Anterior cingulate cortex (tissue), 58 donors: ENCODE measurements at places on chromosomes 2 and 18.

- DNase-seq: no peak
Observed at GRCh38 chr2:46277431-46278190, 19.6 kb upstream of the EPAS1 start.

DNA sequence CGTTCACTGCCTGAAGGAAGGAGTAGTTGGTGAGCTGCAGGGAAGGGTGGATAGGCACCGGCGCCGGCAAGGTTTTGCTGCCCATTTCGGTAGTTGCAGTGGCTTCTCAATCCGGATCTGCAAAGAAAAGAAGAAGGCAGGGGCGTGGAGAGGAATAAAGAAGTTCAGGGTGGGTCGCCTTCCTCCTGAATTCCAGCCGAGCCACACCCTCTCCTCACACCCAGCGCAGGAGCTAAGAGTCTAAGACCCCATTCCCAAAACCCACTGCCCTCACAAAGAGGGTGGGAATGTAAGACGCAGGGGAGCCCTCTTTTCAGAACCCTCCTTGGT, 4.7 kb downstream of the OSR1 start:
- DNase-seq: no peak

- DNase-seq: no peak
Observed at GRCh38 chr2:102140377-102140776, 2.2 kb upstream of the IL1R1 start.

GRCh38 chr18:63908858-63909257, 1.1 kb downstream of the SERPINB10 start:
- DNase-seq: no peak

DNA sequence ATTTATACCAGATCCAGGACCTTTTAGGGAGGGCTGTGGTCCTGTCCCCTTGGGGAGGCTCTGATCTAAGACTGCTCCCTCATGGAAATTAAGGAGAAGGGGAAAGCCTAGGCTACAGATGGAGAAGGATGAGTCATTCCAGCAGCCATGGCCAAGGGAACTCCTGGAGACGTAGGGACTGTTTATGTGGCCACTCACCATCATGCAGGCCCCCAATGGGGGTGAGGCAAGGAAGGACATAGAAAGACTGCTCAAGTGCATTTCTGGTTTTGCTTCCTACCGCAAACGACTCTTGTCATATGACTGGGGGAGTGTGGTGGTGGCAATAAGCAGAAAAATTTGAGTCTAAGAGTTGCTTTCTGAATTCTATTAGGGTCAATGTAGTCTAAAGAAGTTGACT, 54.0 kb upstream of the CYP1B1 start:
- DNase-seq: no peak

- no peak for DNase-seq
Observed at GRCh38 chr2:172281648-172282570, 145.5 kb upstream of the ITGA6 start.

- DNase-seq: no peak
Observed at GRCh38 chr18:70931942-70932814, 643.3 kb downstream of the SOCS6 start.

- no peak for DNase-seq
Observed at GRCh38 chr18:70671889-70672565, 383.2 kb downstream of the SOCS6 start.

GRCh38 chr2:241048949-241049343, 50.5 kb downstream of the SNED1 start:
- DNase-seq: no peak

DNA sequence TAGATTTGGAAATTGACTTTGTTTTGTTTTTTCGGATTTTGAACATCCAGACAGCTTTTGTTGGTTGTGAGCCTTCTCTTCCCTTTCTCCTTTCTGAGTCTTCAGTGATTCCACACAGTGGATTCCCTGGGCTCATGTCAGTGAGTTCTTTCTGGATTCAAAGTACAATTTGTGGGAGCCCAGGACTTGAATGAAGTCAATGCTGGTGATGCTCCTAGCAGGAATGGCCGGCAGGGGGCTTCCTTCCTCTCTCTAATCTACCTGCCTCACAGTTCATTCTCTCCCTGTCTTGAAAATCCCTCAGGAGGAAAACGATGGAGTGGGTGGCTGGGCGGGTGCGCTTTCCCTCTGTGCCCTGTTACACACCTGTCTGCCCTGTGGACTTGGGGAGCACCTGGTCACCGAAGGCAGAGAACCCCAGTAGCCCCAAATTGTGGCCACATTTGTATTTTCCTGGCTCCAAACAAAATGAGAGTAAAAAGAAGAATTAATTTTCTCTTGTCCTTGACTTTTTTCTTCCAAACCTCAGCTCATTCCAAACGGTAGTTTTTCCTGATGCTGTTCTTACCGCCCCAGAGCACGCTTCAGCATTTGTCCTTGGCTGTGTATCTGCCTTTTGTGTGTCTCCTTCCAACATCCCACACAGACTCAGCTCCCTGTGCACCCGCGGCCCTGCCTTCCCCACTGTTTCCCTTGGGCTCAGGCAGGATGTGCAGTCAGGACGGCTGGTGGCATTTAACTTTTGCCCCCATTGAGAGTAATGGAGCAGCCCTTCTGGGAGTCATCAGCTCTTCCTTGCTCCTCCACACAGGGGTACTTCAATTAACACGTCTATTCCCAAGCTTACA, 86.6 kb downstream of the MARCO start:
- no peak for DNase-seq

DNA sequence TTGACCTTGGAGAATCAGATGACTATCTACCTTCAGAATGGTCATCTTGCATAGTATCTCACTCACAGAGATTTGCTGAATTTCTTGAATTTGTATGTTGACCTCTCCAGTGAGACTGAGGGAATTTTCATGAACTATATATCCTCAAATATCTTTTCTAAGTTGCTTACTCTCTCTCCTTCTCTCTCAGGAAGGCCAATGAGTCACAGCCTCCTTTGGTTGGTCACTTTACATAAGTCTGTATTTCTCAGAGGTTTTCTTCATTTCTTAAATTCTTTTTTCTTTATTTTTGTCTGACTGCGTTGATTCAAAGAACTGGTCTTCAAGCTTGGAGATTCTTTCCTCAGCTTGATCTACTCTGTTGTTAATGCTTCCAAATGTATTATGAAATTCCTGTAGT, 51.7 kb downstream of the VIT start:
- no peak for DNase-seq

DNA sequence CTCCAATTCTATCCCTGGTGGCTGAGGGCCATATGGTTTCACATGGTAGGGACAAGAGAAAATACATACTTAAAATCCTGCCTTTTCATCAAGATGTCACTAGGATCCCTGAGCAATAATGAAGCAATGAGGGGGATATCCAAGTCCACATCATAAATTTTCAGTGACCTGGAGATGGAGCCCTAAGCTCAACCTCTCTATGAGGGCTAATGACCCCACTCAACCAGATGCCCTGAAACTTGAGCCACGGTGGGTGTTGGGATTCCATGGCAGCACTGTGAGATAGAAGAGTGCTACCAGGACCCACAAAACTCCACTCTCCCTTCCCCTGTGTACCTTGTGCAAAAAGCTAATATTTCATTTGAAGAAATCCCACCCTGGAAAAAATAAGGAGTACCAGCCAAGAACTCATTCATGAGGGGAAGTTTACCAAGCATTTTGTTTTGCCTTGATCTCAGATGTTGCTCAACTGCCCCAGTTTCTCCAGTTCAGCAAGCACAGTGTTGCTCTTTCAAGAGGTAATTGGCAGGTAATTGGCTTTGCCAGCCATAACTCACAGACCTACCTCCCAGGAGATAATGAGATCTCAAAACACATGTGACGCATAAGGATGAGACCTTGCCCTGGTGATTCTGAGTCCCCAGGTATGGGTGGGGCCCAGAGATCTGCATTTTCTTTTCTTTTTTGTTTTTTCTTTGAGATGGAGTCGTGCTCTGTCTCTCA, 51.0 kb upstream of the TTC39C start:
- no peak for DNase-seq

DNA sequence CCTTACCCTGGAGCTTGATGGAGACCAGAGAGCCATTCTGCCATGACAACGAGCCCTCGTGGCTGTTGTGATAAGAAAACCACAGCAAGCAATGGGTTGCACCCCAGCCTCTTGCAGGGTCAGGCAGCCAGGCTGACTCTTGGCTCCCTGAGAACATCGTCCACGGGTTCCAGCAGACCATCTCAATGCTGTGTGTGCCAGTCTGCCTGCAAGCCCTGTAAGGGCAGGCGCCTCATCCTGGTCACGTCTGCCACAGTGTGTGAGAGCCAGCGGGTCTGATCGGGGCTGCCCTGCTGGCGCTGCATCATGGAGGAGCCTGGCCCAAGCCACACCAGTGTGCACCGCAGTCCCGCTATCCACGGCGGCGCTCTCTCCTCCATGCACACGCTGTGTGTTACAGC, 71.0 kb upstream of the MGAT4A start:
- DNase-seq: no peak

- DNase-seq: no peak
Observed at GRCh38 chr2:111072220-111072871, 48.4 kb upstream of the BCL2L11 start.

DNA sequence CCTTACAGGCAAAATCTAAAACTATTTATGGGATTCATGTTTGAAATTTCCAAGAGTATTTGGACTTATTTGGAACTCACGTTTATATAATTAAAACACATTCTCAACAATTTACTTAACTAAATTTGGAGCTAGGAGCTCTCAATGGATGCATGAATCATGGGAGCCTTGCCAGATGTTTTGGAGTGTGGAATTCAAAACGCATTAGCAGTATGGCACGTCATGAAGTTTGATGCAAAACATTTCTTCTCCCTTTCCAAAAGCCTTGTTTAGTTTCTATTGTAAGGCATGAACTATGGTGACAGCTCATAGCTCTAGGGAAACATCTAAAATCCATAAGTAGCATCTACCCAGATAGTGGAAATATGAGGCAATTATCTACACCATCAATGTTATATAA, 701.6 kb downstream of the SATB2 start:
- DNase-seq: no peak

- no peak for DNase-seq
Observed at GRCh38 chr2:158297120-158297519, 159.4 kb downstream of the CCDC148 start.

DNA sequence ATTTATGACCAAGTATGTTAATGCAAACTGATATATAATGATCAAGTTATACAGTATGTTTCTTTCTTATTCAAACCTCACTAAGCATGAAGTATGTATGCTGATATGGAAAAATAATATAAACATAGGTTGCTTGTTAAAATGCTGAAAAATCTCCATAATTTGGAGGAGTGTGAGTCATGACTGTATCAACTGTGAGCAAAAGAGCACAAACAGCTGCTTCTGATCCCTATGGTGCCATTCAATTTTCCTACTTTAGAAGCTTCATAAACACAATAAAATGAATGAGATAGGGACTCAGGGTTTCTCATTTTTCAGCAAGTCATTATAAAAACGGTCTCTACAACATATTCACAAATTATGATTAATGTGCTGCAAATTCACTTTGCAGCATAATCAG, 129.9 kb upstream of the TFPI start:
- no peak for DNase-seq
